ENCODE measurements at places on chromosomes 7 and 10. TPM values are rescaled to one million over a fixed set of nuclear protein-coding genes. Genes with fewer than 3 reads are reported as not detected.

The SPOCK2 gene
- 0.33 TPM for total RNA-seq

DNA sequence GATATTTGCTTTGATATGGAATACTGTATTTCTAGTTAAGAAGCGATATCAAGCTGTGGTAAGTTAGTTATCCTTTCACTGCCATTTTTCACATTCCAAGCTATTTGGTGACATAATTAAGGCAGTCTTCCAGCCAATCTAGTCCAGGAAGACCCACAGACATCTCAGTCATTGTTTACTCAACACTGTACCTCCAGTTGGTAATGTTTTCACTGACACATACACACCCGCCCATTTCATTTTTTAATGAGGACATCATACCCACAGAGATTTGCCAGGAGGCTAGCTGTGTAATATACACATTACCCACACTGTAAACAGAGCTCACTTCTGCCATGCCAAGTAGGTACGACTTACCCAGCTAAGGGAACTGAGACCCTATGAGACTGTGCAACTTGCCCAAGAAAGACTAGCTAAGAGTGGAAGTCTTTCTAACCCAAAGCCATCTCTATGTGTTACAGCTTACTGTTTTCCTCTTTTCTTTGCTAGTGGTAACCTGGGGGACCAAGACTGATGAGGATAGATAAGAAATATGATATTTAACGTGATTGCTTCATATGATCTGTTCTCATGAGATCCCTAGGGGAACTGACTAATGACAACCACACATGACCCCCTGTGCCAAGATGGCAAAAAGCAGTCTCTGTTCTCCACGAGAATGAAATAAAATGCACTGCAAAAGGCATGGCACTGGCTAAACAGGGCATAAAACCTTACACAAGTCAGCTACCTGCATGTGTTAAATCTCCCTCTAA is 179.0 kb downstream of the DGKI start:
- peak; percentile 52 for DNase-seq

DNA sequence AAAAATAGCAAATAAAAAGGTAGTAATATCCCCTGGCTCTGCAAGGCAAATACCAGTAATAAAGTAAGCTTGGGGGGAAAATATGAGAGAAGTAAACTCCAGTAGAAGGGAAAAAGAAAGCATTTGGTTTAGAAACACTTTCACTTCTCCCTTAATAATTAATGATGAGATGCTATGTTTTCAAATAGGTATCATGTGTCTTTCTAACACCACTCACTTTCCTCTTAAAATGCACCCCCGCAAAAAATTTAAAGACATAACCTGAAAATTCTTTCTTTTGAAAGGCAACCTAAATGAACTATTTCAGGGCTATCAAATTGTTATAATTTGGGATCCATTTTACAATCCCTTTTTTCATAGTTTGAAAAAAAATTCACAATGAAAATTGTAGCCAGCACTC is 240.3 kb downstream of the SNX10 start:
- DNase-seq: no peak

DNA sequence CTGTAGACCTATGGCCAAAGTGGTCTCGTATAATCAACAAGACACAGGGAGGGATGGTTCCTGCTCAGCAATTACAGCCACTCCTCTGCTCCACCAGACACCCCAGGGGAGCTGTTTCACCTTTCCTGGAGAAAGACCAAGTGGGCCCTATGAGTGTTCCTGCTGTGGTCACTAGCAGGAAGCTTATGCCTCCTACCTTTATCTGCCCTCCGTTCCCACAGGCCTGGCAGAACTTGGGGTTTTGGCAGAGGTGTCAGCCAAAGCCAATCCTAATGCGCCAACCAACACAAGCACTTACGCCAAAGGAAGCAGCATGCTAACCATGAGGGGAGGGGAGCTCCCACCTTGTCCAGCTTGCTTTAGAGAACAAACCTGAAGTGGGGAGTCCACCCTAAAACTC is 31.2 kb downstream of the XPNPEP1 start:
- peak; percentile 70 for DNase-seq

DNA sequence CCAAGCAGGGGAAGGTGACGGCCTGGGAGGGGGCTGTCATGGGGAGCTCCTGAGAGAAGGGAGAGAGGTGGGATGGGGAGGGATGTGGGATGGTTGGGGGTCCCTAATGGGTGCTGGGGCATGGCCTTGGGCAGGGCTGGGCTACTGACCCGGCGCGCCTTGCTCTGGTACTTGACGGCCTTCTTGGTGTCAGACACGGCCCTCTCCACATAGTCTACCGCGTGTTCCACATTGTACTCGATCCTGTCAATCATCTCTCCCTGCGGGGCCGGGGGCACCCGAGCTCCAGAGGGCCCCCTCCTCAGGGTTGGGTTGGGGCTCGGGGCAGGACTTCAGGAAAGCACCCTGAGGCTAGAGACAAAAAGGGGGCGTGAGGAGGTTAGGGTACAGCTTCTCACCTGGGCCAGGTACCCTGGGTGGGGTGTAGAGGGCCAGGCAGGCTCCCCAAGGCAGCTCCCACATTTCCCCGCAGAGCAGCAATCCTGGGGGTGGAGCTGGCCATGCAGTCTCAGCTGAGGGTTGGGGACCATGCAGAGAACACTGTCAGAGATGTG is 17.3 kb downstream of the BUD23 start:
- DNase-seq: no peak

DNA sequence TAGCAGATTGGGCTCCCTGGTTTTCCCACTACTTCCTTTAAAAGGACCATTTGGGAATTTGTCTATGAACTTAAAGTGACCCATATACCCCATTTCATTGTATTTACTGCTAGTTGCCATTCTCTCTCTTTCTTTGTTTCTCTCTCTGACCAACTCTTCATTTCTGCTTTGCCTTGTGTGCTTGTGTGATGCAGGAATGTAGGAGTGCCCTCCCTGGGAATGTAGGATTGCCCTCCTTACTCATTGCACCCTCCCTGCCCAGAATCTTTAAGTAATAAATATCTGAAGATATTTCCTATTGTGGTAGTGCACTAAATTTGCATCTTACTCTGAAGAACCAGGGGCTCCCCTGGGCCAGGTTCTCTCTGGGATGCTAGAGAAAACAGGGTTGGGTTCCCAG is 47.3 kb upstream of the KLF14 start:
- no peak for DNase-seq

DNA sequence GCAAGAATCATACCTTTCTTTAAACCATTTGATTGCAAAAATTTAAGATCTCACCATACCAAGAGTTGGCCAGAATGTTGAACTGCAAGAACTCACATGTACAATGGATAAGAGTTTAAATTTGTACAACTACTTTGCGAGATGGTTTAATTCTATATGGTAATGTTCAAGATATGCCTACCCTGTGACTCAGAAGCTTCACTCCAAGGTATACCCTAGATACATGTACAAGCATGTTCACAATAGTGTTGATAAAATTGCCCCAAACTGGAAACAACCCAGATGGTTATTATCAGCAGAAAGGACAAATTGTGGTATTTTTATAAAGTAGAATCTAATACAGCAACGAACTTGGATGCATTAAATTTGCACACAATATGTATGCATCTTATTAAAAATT is 25.1 kb upstream of the RAB18 start:
- no peak for DNase-seq
